ENCODE measurements at places on chromosomes 1 and 21. TPM values are rescaled to one million over a fixed set of nuclear protein-coding genes. Genes with fewer than 3 reads are reported as not detected.

DNA sequence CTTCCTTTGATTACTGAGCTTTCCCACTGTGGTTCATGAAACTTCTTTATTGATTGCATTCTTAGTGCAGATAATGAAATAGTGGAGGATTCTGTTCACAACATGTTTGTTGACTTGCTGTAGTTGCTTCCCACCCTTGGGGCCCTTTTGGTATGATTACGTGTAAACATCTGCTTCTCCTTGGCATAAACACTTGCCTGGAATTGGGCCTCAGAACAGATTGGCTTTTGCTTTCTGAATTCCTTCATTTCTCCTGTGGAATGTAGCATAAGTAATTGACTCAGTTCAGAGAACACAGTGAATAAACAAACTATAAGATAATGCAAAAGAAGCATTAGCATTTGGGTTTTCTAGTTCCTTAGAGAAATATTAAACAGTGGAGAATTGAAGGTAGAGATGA lies 59.5 kb upstream of the LAMC2 start:
- DNase-seq, result no peak

GRCh38 chr1:156705321-156705917 lies at the start of gene CRABP2:
Gene CRABP2 (minus strand): TSS chr1:156705583. CDS start chr1:156705446, 137 bp downstream.
- no peak for DNase-seq

- DNase-seq, result no peak
These were observed 313.1 kb downstream of the SIPA1L2 start for GRCh38 chr1:232316864-232317263.

The OR2L5 gene
- total RNA-seq, result not detected

DNA sequence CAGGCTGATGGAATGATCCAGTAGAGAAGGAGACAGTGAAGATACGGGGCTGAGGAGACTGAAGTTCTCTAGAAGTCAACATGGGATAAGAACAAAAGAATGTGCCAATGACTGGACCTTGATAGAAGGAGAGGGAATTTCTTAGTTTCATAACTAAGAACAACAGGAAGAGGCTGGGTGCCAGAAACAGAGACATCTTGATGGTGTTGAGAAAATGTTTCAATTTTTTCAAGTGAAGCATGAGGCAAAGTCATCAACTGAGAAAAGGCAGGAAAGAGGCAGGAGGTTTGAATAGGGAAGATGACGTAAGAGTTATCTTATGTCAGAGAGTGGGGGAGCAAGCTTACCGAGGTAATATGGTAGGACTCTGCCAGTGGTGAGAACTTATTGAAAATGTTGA lies 80.1 kb downstream of the SPAG17 start:
- DNase-seq, result no peak

The PPIE gene
- 22.6 TPM for total RNA-seq

GRCh38 chr1:156706657-156707416 lies 1.5 kb upstream of the CRABP2 start:
- no peak for DNase-seq

DNA sequence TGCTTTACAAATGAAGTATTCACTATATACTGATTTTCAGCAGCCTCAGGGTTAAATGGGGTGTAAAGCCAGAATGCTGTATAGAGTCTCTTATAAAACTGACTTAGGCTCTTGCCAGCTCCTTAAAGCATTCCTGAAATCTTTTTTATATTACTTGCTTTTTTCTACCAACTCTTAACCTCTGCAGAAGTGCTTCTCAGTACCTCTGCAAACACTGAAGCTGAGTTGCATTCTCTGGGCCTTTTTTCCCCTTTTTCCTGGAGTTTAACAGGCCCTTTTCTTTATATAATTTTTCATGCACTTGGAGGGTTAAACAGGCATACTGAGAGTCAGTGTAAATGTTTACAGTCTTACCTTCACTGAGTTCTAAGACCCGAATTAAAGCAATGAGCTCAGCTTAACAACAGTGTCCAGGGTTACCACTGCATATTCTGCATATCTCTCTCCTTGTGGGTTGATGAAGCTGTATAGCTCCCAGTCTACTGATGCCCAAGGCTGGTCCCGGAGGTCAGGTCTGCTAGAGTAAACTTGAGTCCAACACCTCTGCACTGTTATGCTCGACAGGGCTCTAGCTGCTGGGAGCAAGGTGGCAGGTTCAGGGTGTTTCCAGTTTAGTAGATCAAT lies 40.9 kb upstream of the CFAP126 start:
- no peak for DNase-seq

DNA sequence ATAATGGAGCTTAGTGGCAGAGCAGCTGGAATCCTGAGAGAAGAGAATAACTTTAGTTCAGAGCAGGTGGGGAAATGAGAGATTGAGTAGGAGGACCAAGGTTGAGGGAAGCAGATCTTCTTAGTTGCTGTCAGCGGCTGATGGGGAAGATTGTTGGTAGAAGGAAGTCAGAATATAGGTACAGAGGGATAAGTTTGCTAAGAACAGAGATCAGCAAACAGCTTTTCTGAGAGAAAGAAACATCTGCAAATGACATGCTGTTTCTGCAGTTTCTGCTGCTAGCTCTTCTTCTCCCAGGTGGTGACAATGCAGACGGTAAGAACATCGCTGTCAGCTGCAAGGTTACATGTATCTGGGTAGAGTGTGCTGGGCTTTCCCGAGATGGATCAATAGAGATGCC lies at the start of gene CD1C:
TSS of gene CD1C (plus strand) at position 113 of the 400 bp plus-strand sequence. CDS start at position 255, 142 bp downstream.
- DNase-seq, result no peak

DNA sequence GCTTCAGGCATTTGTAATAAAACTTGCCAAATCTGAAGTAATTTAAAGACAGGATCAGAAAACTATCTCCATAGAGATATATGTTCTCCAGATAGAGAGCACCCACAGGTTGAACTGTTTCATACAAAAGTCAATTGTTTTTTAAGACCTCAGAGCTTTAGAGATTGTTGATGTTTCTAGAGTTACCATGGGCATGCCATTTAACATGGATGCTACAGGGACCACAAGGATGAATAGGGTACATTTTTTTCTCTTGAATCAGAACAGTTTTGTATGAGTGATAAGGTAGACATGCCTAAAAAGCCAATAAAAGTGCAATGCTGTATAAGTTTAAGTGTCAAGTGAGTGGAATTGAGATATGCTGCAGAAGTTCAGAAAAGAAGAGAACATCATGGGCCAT lies 511.0 kb upstream of the CAMK1G start:
- no peak for DNase-seq

DNA sequence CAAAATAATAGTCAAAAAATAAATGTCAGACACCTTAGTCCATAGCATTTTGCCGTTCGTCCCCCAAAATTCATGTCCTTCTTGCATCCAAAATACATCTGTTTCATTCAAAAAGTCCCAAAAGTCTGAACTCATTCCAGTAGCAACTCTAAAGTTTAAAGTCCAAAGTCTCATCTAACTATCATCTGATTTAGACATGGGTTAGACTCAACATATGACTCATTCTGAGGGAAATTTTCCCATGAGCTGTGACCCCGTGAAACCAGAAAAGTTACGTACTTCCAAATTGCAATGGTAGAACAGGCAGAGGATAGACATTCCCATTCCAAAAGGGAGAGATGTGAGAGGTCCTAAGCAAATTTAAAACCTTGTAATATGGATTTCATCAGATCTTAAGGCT lies 48.6 kb upstream of the CACHD1 start:
- DNase-seq, result no peak

- DNase-seq, result no peak
These were observed 64.0 kb upstream of the DIP2A start for GRCh38 chr21:46394595-46395104.

GRCh38 chr21:26212220-26212619 lies 41.6 kb upstream of the APP start:
- no peak for DNase-seq

DNA sequence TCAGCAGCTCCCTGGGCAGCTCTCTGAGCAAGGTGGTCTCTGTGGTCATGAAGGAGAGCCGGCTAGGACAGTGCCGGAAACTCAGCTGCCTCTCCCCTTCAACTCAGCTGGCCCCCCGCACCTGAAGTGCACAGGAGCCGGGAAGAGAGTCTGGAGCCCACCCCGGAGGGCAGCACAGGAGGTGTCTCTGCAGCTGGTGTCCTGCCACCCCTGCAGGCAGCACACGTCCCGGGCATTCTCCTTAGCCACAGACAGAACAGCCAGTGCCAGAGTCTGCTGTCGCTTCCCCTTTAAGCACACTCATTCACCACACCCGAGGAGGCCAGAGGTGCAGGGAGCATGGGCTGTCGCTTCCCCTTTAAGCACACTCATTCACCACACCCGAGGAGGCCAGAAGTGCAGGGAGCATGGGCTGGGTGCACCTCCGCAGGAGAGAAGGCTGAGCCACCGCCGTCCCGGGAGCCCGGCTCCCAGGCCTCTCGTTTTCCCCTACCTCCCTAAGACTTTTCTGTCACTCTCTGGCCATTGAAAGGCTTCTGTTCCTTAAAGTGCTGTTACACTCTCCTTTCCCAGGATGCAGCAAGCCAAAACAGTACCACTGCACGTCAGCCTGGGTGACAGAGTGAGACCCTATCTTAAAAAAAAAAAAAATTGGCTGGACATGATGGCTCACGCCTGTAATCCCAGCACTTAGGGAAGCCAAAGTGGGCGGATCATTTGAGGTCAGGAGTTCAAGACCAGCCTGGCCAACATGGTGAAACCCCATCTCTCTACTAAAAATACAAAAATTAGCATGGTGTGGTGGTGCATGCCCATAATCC lies 16.9 kb upstream of the SAMD11 start:
- peak; percentile 76 for DNase-seq

The SYDE2 gene
- 15.4 TPM for total RNA-seq

GRCh38 chr1:211344152-211344618 lies 17.6 kb downstream of the TRAF5 start:
- no peak for DNase-seq
